ENCODE measurements at places on chromosomes 13 and 19.
A peak's percentile ranks its signal among the peaks of the same experiment; 100 is the strongest.

GRCh38 chr19:29841209-29841558 is 29.4 kb downstream of the CCNE1 start:
- no peak for DNase-seq

DNA sequence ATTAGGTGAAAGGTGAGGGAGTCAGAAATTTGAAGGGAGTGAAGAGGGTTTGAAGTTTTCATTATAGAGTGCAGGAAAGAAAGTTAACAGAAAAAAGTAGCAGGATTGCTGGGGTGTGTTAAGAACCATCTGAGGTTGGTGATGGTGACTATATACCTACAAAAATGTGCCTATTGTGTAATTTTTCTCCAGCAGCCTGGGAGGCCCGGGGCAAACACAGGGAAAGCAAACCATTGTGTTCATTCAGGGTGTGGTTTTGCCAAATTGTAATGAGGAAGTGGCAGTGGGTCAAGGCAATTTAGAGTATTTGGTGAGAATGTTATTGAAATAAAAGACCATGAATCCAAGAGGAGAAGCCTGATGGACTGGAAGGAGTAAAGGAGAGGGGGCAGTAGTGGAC is 8.2 kb upstream of the SUCLA2 start:
- DNase-seq = no peak

- DNase-seq = no peak
These were observed 2.7 kb downstream of the RPL36 start for GRCh38 chr19:5692723-5693194.

DNA sequence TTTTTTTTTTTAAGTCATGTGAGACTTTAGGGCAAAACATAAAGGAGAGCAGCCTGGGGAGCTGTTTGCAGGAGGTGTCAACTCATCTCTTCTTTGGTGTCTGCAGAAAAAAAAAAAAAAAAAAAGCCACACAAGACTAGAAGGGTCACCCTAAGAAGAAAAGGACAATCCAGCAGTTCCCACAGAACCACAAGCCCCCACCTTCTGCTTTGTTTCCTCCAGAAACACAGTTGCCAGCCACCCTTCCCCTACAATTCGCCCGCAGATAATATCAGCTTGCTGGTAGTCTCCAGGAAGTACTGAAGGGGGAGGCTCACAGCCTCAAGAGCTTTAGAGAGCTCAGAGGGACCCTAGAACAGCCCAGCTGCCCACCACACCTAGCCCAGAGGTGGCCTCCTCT is 22.3 kb upstream of the ZBTB7A start:
- DNase-seq = no peak

- no peak for DNase-seq
These were observed 25.7 kb downstream of the CCNE1 start for GRCh38 chr19:29837448-29837981.

DNA sequence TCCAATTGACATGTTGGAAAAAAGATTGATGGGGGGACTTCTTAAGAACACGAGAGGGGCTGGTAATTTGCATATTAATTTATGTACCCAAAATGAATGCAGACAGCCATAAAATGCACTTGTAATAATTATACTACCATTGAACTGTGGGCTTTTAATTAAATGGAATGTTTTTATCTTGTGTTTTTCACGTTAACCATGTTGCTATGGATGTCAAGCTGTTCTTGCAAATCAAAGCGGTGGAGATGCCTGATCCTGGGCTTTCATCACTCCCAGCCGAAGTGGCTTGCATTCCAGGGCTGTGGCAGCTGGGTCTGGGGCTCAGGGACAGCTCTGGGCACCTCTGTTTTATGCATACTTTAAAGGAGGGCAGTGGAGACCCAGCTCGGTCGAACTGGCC is 179.4 kb upstream of the TMTC4 start:
- DNase-seq = no peak

DNA sequence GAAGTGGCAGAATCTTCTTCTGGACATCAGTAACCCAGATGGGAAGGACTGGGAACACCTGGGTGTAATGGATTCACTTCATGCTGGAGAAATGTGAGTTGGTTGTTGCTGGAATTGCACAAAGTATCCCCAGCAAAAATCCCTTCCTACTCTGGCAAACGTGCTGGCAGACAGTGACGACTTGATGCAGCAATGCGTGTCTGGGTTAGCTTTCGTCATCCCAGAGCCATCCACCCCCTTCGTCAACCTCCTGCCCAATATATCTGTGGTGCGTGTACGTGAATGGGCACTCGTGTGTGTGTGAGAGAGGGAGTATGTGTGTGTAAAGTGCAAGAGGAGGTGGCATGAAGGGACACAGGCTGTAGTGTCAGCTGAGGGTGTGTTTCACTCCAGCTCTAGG is 70.9 kb downstream of the TM9SF2 start:
- no peak for DNase-seq

DNA sequence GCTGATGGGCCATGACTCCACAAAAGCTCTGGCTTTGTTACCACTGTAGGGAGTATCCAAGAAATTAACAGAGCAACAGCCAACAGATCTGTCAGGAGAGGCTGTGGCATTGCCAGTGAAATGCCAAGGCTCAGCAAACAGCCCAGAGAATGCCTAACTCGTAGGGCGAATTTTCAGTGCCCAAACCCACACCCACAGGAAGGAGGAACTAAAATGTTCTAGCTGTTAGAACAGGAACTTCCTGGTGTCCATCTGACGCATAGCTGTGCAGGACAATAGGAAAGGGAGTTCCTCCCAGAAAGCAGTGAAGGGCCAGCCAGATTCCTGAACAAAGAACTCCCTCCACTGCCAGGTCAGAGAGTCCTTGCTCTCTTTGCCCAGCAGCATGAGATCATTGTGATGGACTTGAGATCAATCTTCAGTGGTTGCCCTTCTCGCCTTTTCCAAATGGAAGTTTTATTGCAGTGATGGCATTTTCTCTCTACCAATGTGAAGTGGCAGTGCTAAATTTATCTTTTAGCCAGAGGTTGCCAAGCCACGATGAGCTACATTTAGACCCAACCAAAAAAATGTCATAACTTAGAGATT is 224.2 kb upstream of the STARD13 start:
- peak; percentile 65 for DNase-seq

DNA sequence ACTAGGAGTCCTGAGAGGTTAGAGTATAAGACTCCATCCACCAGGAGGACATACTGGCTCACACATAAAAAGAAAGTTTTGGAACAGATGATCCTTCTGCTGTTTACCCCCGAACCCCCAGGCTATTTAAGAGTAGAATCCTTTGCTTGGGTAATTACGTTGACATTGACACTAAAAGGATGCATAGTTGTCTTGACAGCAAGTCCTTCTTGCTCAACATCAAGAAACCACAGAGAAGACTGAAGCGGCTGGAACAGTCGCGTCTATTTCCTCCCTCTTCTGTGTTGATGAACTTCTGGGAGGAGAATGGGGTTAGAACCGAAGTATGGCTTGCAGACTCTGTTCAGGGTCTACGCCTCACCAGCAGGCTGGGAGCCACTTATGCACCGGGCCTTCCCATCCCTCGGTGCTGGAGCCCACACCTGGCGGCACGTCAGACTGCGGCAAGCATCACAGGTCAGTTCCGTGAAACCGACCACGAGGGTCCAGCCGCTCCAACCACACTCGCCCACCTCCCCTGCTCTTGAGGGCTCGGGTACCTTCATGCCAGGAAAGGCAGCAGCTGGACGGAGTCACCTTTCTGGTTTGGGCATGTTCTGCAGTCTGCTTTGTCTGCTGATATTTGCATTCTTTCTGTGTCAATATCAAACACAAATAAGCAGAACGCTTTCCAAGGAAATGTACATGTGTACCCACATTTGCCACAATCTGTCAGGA is 42.4 kb upstream of the RANBP3 start:
- DNase-seq = no peak

GRCh38 chr19:3094601-3095440 is 659 bp downstream of the GNA11 start:
- DNase-seq = no peak

GRCh38 chr19:28940751-28941500 is 272.0 kb downstream of the UQCRFS1 start:
- no peak for DNase-seq

DNA sequence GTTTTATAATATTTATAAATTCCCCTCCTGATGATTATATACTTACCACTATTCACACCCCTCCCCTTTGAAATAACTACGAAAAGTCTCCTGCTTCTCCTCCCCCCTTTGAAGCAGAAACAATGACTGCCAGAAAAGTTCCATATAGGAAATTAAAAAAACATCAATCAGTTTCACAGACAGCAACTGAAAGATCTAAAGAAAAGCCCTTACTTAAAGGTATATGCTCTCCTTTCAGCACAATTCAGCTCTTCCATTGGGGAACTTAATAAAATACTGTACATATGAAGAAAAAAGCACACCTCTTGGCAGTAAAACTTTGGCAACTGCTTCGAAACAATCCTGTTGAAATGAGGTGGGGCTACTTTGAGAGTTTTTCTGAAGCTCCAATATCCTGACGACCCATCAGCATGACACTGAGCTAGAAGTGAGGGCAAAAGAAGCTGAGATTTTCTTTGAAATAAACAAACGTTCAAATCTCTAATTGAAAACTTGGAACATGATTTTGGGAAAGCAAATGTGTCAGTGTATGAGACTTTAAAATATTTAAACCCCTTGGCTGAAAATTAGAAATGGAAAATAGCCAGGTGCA is 147.6 kb upstream of the RXFP2 start:
- no peak for DNase-seq

DNA sequence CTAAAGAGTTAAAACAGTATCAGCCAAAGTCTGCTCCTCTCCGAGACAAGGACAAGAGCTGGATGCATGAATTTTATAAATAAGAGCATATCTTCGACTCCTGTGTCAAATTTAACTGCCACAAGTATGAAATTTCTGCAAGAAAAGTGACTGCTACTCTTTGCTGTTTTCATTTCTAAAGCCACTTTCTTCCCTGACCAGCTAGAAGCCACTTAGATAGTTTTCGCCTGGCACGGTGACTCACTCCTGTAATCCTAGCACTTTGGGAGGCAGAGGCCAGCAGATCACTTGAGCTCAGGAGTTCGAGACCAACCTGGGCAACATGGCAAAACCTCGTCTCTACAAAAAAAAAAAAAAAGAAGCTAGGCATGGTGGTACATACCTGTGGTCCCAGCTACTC is 61.3 kb downstream of the ENOX1 start:
- DNase-seq = no peak

GRCh38 chr19:30856786-30857185 is 484.6 kb downstream of the ZNF536 start:
- DNase-seq = no peak

DNA sequence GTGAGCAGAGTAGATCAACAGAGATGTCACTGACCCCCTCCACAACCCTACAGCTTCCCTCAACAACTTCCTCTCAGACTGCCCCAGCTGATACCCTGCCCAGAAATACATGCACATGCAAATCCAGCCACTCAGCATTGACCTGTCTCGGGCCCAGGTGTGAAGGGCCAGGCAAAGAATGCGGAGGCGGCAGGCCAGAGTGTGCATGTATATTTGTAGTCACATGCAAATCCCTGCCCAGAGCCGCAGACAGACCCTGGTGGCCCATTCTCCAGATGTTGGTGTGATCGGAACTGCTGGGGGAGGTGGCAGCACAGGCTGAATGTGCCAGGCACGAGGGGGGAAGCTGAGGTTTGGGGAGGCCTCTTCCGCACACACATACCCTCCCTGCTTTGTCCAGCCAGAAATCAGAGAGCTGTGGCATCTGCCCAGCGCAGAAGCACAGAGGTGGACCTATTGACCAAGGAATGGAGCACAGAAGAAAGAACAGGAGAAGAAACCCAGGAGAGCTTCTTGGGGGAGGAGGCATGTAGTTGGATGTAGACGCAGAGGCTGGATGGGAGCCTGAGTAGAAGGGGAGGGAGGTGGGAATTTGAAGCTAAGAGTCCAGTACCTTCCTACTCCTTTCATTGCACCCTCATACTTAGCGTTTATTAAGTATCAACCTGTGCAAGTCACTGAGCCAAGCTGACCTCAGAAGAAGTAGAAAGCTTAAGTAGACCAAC is 14.4 kb downstream of the MEF2B start:
- DNase-seq = no peak

DNA sequence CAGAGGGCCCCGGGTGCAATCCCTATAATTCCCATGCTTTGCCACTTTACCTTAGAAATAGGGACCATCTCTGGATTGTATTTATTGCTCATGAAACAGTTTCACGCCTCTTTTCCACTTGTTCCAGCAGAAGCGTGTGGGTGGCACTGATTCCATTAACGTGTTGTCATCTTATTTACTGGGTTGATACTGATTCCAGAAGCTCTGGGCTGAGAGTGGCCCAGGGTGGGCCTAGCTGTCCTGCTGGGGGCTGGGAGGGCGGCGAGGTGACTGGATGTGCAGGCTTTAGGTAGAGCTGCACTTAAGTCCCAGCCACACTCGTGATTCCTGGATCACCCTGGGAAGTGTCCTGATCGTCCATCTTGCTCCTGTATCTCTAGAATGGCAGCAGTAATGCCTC is 155.0 kb downstream of the TEX29 start:
- no peak for DNase-seq

GRCh38 chr13:41427666-41428065 is 29.7 kb upstream of the RGCC start:
- DNase-seq = no peak

GRCh38 chr19:10412257-10412977 is 7.9 kb upstream of the PDE4A start:
- DNase-seq = no peak

DNA sequence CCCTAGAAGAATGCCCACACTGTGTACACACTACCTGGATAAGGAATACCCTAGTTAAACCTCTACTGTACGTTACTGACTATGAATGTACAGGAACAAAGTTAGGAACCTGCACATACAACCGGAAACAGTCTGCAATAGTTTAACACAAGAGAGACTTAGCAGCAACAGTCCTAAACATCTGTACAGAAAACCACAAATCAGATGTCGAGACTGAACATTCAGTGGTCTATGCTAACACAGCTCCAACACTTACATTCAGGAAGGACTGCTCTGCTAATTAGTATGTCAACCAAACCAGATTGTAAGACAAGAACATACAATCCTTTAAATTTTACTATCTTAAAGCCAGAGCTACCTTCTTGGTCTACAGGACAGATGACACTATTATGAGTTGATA is 104.9 kb downstream of the ZNF429 start:
- DNase-seq = no peak

DNA sequence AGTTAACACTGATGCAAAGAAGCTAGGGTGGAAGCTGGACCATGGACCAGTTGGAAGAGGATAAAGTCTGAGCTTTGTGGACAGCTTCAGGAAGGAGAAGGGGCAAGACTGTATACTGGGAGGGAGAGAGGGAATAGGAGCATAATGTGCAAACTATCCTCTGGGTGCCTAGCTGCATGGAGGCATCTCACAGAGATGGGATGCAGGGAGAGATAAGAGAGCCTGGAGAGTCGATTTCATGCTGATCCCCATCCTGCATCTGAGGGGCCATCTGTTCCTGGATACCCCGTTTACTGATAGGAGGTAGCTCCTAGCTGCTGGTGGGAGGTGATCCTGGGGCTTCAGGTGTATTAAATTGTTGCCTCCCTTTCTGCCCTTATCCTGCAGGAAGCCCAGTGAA is 8.8 kb downstream of the CYP4F3 start:
- no peak for DNase-seq

GRCh38 chr13:28478127-28478526 is 16.8 kb downstream of the FLT1 start:
- DNase-seq = no peak

DNA sequence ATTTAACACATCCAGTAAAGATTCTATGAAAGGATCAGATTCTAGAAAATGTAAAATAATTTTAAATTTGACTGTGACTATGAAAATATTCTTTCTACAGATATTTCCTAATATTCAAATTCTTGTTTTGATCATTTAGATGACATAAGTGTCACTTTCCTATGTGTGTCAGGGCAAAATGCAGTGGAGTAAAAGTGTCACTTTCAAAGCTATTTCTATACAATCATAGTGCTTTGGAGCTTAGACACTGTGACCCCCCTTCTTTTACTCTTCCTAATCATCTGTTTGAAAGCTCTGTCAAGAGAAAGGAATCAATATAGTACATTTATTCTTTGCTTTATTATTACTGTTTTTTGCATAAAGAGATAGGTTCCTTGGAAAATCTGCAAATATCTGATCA is 492.0 kb downstream of the DCT start:
- DNase-seq = no peak

Data from G401 (cell line).